ENCODE measurements at places on chromosomes 13 and 19. TPM values are rescaled to one million over a fixed set of nuclear protein-coding genes. Genes with fewer than 3 reads are reported as not detected.

Gene RAB3A
- 9.7 TPM for polyA plus RNA-seq

Gene ERFL
- 0.03 TPM for polyA plus RNA-seq

Gene ZNF845
- 0.94 TPM for polyA plus RNA-seq

Gene CLEC17A
- polyA plus RNA-seq: not detected

Gene PRSS57
- polyA plus RNA-seq: not detected

Gene TMEM38A
- 4.3 TPM for polyA plus RNA-seq

Gene IL17D
- polyA plus RNA-seq: 2.3 TPM

Gene LHB
- polyA plus RNA-seq: 0.23 TPM

Gene LRP3
- polyA plus RNA-seq: 7.5 TPM

Gene HIF3A
- 0.92 TPM for polyA plus RNA-seq

Gene FRY
- polyA plus RNA-seq: 1.4 TPM

Gene SETDB2
- polyA plus RNA-seq: 1.9 TPM

Gene OR10H1
- not detected for polyA plus RNA-seq

Gene TUBA3C
- 0.05 TPM for polyA plus RNA-seq

Gene LGALS14
- not detected for polyA plus RNA-seq

Gene PRTN3
- polyA plus RNA-seq: not detected

Gene ZNF844
- polyA plus RNA-seq: 0.31 TPM

Gene LRRC63
- polyA plus RNA-seq: 0.03 TPM

Gene CCL25
- polyA plus RNA-seq: not detected

Gene KLK4
- not detected for polyA plus RNA-seq

Gene IGFL2
- 0.21 TPM for polyA plus RNA-seq

Gene PROZ
- polyA plus RNA-seq: not detected

Gene TMEM238
- 0.08 TPM for polyA plus RNA-seq

Gene KISS1R
- polyA plus RNA-seq: not detected

Gene PVR
- polyA plus RNA-seq: 90.8 TPM

Gene LYL1
- 2.2 TPM for polyA plus RNA-seq

Gene ASPDH
- 0.32 TPM for polyA plus RNA-seq

Gene SKA3
- 6.4 TPM for polyA plus RNA-seq

Gene THAP8
- 6.3 TPM for polyA plus RNA-seq

Gene DENND1C
- 0.11 TPM for polyA plus RNA-seq

Gene HPN
- polyA plus RNA-seq: not detected

Gene PCP2
- not detected for polyA plus RNA-seq

Gene SIGLEC6
- not detected for polyA plus RNA-seq

Gene TMEM86B
- polyA plus RNA-seq: 3.0 TPM

Gene LILRB5
- not detected for polyA plus RNA-seq

Gene FPR3
- polyA plus RNA-seq: 0.05 TPM

Gene SIGLEC7
- not detected for polyA plus RNA-seq

Gene ZNF829
- polyA plus RNA-seq: 0.72 TPM

Gene POLR1D
- polyA plus RNA-seq: 150 TPM

Gene MBD3L3
- polyA plus RNA-seq: not detected

Gene HSPB6
- 0.10 TPM for polyA plus RNA-seq

Gene NBEA
- polyA plus RNA-seq: 12.3 TPM

Gene PRR20C
- polyA plus RNA-seq: not detected

Gene SIGLEC8
- not detected for polyA plus RNA-seq

Gene CYSLTR2
- 0.12 TPM for polyA plus RNA-seq

Gene NLRP11
- not detected for polyA plus RNA-seq

Data from SK-N-SH (cell line).